ENCODE measurements at places on chromosomes 2 and 18.

GRCh38 chr2:55898386-55899040 lies 25.1 kb downstream of the EFEMP1 start:
- no peak overlapping the region for H3K27ac ChIP-seq
- H3K4me1 ChIP-seq, result no peaks in the 10 kb centered on the region
- no peaks in the 10 kb centered on the region for H3K36me3 ChIP-seq
- H3K27me3 ChIP-seq, result no peaks in the 10 kb centered on the region
- H3K4me3 ChIP-seq, result no peak overlapping the region

- H3K27me3 ChIP-seq, result no peaks in the 10 kb centered on the region
- H3K36me3 ChIP-seq, result no peaks in the 10 kb centered on the region
- DNase-seq, result no peak
These were observed 645.2 kb downstream of the SLC4A3 start for GRCh38 chr2:220272656-220273055.

DNA sequence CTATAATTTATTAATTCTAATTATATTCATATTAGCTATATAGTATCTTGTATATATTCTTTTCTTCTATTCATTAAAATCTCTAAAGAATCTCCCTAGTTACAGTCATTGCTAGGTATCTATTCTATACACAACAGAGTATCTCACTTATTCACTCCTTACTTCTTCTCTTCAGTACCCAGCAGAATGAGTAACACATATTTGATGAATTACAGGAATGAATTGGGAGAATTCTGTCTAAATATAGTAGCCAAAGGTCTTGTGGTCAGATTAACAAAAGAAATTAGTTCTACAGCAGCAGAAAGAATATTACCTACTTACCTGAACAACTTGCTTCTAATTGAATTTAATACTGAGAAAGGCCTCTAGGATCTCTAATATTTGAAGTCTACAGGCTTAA lies 758.0 kb upstream of the ZEB2 start:
- H3K4me1 ChIP-seq, result no peaks in the 10 kb centered on the region
- H3K36me3 ChIP-seq, result no peaks in the 10 kb centered on the region
- H3K4me3 ChIP-seq, result no peak overlapping the region
- no peaks in the 10 kb centered on the region for H3K27me3 ChIP-seq

GRCh38 chr2:187917535-187917934 lies 363.3 kb upstream of the TFPI start:
- H3K36me3 ChIP-seq, result no peaks in the 10 kb centered on the region
- no peak overlapping the region for H3K4me3 ChIP-seq
- no peak overlapping the region for H3K27ac ChIP-seq

GRCh38 chr2:155070489-155070888 lies 372.0 kb downstream of the KCNJ3 start:
- no peak for DNase-seq
- H3K36me3 ChIP-seq, result no peaks in the 10 kb centered on the region
- no peaks in the 10 kb centered on the region for H3K4me1 ChIP-seq
- H3K27me3 ChIP-seq, result no peaks in the 10 kb centered on the region

DNA sequence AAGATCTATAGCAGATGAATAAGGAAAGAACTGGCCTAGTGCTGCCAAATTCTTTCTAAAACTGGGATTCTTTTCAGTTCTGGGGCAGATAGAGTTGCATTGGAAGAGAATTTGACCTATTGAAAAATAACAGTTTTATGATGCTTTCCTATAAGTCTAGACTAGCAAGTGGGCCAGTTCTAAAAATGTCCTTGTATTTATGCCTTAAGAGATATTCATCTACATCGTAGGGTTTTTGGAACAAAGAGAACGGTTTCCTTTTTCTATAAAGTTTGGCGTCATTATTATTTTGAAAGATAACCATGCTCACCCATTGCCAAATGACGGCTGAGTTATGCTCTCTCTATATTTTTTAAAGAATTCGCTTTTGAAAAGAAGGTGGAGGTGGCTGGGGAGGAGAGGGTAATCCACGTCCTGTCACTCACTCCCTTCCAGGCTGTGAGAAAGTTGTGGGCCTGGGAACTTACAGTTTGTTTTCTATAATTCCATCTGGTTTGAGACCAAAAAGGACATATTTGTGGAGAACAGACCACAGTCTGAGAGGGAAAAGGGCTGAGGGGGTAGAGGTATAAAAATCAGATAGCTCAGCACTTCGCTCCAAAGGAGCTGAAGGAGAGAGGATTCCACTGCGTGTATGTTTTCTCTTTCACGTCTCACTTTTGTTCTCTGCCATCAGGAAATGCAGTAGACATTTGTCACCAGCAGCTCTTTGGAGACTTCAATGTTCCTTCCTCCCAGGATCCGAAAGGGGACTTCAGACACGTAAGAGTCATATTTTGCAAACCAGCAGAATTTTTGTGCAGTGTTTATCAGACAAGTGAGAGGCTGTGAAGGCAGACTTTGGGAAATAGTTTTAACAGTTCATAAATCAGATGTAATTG lies 281.9 kb upstream of the FN1 start:
- H3K4me3 ChIP-seq, result no peak overlapping the region
- H3K4me1 ChIP-seq, result no peaks in the 10 kb centered on the region
- no peak for DNase-seq
- no peak overlapping the region for H3K27ac ChIP-seq
- H3K36me3 ChIP-seq, result no peaks in the 10 kb centered on the region
- H3K27me3 ChIP-seq, result no peaks in the 10 kb centered on the region

DNA sequence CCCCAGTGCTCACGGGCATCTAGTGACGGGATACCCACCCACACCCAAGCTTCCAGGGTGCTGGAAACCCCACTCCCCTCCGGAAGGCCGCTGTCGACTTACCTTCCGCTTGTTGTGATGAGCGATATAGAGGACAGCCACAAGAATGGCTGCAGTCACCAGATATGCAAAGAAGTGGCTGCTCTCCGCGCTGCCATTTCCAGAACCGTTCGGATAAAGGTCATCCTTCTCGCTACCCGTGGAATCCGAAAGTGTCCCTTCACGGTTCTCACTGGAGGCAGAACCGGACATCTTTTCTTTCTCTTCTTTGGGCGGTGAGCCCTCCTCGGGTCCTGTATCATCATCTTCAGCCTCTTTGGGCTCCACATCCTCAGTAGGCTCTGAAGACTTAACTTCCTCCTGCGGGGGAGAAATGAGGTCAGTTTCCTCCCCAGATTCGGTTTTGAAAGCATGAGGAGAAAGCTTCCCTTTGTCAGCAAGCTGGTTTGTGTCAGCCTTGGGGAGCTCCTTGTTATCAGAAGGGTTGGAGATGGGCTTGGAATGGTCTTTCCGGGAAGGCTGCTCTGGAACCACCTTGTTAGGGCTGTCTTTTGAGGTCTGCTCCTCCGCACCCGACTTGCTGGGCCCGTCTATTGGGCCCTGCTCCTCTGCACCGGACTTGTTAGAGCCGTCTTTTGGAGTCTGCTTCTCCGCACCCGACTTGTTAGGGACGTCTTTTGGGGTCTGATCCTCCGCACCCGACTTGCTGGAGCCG lies 1.2 kb downstream of the TGOLN2 start:
- peaks cover 32% of the 10 kb centered on the region for H3K36me3 ChIP-seq
- peaks cover 40% of the 10 kb centered on the region for H3K4me1 ChIP-seq
- H3K4me3 ChIP-seq, result peak overlapping the region; percentile 82
- peak; percentile 36 for DNase-seq
- H3K27me3 ChIP-seq, result no peaks in the 10 kb centered on the region
